ENCODE measurements at places on chromosomes 6 and 20.

- no peak for DNase-seq
Observed at GRCh38 chr6:46528961-46529750, 37.9 kb upstream of the RCAN2 start.

DNA sequence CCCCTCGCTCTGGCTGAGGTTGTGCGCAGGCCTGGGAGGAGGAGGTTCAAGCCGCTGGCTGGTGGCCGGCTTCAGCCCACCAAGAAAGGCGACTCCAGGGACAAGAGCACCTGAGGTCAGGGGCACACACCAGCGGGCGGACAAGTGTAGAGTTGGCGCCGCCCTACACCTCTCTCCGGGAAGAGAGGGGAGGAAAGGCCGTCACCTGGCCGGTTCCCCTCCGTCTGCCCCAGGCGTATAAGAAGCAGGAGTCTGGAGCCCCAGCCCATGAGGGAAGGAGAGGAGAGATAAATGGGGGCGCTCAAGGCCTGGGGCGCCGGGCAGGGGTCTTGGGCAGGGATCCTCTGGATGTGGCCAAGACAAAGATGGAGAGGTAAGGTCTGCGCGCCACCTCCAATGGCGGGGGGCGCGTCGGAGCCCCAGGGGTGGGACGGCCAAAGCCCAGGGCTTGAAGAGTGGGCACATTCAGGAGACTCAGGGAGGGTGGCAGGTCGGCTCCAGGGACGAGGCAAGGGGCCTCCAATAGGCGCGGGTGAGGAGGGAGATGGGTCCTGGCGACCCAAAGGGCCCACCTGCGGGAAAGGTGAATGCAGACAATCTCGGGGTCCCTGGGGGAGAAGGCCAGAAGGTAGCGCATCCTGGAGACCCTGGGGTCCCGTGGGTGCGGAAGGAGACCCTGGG, 826 bp downstream of the RIMS4 start:
- no peak for DNase-seq

DNA sequence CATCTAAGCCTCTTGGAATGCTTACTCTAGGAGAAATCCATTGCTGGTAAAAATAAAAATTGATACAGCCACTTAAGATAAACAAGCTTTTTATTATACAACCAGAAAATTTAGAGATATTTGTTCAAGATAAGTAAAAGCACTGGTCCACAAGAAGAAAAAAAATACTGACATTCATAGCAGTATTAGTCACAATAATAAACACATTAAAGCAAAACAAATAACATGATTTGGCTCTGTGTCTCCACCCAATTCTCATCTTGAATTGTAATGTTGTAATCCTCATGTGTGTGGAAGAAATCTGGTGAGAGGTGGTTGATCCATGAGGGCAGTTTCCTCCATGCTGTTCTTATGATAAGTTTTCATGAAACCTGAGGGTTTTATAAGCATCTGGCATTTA, 1093.5 kb upstream of the ADGRB3 start:
- DNase-seq = no peak

DNA sequence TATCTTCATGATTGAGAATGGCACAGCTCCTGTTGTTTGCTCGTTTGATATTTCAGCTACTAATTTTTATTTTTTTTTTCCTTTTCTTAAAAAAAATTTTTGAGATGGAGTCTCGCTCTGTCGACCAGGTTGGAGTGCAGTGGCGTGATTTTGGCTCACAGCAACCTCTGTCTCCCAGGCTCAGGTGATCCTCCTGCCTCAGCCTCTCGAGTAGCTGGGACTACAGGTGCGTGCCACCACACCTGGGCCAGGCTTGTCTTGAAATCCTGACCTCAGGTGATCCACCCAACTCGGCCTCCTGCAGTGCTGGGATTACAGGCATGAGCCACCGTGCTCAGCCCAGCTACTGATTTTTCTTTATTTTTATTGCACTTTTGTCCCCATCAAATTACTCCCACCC, 150.2 kb upstream of the SIM1 start:
- DNase-seq = no peak

GRCh38 chr6:62393608-62394007, 107.6 kb upstream of the KHDRBS2 start:
- no peak for DNase-seq

DNA sequence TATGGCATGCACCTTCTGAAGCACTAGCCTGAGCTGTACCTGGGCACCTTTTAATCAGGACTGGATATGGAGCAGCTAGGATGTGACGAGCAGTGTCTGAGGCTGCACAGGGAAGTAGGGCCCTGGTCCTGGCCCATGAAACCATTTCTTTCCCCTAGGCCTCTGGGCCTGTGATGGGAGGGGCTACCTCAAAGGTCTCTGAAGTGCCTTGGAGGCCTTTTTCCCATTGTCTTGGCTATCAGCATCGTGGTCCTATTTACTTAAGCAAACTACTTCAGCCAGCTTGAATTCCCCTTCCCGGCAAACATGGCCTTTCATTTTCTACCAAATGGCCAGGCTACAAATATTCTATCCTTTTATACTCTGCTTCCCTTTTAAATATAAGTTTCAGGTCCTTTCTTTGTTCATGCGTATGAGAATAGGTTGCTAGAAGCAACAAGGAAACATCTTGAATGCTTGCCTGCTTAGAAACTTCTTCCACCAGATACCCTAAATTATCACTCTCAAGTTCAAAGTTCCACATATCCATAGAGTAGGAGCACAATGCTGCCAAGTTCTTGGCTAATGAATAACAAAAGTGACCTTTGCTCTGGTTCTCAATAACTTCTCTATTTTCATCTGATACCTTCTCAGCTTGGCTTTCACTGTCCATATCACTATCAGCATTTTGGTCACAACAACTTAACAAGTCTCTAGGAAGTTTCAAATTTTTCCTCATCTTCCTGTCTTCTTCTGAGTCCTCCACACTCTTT, 673.1 kb downstream of the HTR1B start:
- no peak for DNase-seq

DNA sequence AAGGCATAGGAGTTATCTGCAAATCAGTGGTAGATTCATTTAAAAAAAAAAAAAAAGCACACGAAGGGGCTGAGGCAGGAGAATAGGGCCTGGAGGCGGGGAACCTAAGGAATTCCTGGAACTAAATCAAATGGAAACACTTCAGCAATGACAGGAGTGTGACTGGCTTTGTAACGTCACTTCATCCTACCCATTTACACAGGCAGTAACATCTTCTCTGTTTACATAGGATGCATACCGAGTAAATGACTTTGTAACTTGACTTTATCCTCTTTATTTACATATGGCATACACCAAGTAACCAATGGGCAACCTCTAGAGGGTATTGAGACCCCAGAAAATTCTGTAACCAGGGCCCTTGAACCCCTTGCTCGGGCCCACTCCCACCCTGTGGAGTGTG, 56.4 kb upstream of the IYD start:
- DNase-seq = no peak

DNA sequence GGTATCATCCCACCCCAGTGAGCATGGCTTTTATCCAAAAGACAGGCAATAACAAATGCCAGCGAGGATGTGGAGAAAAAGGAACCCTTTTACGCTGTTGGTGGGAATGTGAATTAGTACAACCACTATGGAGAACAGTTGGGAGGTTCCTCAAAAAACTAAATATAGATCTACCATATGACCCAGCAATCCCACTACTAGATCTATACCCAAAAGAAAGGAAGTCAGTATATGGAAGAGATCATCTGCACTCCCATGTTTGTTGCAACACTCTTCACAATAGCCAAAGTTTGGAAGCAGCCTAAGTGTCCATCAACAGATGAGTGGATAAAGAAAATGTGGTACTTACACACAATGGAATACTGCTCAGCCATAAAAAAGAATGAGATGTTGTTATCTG, 5.9 kb upstream of the KIAA1755 start:
- no peak for DNase-seq

DNA sequence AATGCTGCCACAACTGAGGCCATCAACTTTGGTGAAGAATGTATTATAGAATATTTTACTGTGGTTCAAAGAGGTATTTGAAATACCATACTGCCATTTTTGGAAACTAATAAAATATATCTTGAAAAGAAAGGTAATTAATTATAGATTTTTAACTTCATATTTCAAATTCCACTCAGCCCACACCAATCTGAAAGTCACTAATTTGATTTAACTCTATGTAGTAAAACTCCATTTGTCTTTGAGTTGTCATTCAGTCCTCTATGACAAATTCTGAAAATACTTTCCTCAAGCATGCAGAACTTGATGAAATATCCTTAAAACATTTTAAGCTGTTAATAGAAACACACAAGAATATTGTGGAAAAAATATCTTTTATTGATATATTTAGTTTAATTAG, 1196.7 kb upstream of the CITED2 start:
- DNase-seq = no peak

- no peak for DNase-seq
Observed at GRCh38 chr20:12617076-12617475, 391.7 kb upstream of the SPTLC3 start.

GRCh38 chr6:110597761-110598160, 121.3 kb upstream of the SLC22A16 start:
- DNase-seq = no peak

GRCh38 chr6:111410371-111410770, 72.6 kb downstream of the REV3L start:
- no peak for DNase-seq

GRCh38 chr20:21615617-21616080, 89.8 kb upstream of the PAX1 start:
- no peak for DNase-seq

DNA sequence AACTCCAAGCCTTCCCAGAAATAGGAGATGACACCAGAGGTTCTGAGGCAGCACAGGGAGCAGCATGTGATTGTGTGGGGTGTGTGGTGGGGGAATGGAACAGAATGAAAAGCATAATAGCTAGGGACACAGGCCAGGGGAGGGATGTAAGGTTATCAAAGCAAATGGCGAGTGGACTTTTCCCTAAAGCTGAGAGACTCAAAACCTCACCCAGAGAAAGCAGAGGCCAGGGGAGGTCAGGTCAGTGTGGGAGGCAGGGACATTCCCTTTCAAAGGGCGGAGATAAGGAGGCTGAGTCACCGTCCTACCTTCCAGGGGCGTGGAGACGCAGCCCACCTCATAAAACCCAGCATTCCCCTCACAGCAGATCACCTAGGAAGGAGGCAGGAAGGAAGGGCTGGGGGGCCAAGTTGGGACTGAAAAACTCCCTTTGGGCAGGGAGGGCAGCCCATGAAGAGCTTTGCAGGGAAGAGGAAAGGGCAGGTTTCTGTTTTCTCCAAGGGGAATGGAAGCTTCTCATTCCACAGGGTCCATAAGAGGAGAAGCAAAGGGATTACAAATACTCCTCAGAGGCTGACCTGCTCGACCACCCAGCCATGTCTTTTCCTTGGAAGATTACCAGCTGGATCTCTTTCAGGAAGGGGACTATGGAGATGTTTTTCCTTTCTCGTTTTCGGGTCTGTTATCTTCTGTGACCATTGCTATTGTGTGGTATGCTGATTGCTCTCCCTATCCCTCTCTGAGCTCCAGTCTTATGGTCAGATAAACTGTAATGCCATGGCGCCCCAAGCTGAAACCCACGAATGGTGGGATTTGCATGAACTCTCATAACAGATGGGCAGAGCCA, 9.6 kb upstream of the LY6G5C start:
- DNase-seq = no peak

GRCh38 chr6:47118611-47119010, 76.5 kb upstream of the ADGRF1 start:
- no peak for DNase-seq

GRCh38 chr6:163457637-163458561, 43.4 kb downstream of the QKI start:
- peak; percentile 49 for DNase-seq

GRCh38 chr6:130677312-130677711, 149.9 kb upstream of the SMLR1 start:
- DNase-seq = no peak

DNA sequence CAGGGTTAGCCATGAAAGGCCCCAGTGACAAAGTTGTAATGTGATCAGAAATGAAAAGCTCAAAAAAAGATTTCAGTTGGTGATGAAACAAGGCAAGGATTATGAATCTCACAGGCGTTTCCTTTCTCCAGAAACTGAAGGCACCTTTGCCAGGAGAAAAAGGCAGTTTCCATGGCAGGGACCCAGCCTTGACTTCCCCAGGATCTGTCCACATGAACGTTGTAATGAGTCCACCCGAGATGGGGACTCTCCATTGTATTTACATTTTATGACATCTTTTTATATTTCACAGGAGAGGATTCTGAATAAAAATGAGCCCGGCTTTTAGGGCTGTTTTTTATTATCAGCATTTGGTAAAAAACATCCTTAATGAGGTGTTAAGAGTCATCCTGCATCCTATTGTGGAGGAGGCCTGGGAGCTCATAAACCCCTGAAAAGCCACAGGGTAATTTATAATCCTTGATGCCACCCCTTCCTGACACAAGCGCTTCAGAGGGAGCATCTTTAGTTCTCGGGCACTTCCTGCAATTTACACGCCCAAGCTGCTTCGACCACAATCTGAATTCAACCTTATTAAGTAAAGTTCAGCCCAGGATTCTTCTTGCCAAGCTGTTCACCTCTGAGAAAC, 74.1 kb upstream of the SALL4 start:
- no peak for DNase-seq

DNA sequence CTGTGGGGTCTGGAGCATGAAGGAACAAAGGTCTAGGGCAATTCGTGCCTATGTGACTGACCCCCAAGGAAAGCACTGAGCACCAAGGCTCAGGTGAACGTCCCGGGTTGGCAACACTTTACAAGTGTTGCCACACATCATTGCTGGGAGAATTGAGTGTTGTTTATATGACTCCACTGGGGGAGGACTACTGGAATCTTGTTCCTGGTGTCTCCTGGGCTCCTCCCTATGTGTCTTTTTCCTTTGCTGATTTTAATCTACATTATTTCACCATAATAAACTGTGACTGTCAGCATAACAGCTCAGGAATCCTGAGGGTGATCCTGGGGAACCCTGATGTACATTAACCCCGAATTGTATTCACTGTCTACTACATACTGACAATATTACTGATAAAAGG, 207.7 kb upstream of the BMP2 start:
- no peak for DNase-seq

GRCh38 chr6:599576-600448, 57.1 kb downstream of the HUS1B start:
- no peak for DNase-seq
